Adrenal gland (tissue), 19 donors: ENCODE measurements at places on chromosomes 13 and 19. TPM values are rescaled to one million over a fixed set of nuclear protein-coding genes. Genes with fewer than 3 reads are reported as not detected.

GRCh38 chr19:18521692-18522123 is at the start of gene ELL:
Gene ELL, minus strand, starts transcription at chr19:18522070. Its CDS starts 15 bp downstream, at chr19:18522055.
- no peak for DNase-seq

- no peak for DNase-seq
Observed at GRCh38 chr19:12180377-12180776, 17.5 kb downstream of the ZNF136 start.

Gene SOX1
- total RNA-seq = not detected

Gene TEX29
- total RNA-seq = not detected

Gene CHST8
- 0.06 TPM for total RNA-seq

Gene SIGLEC5
- total RNA-seq = 0.11 TPM

Gene C5AR1
- 16.6 TPM for total RNA-seq
